Hematopoietic multipotent progenitor cell treated with erythropoietin and hydrocortisone succinate and interleukin-3 and kit ligand, for 4 days (in vitro differentiated cells): ENCODE measurements at places on chromosomes 7 and 10.
A peak's percentile ranks its signal among the peaks of the same experiment; 100 is the strongest.

- no peak for DNase-seq
Observed at GRCh38 chr7:30347226-30348082, 63.1 kb downstream of the ZNRF2 start.

DNA sequence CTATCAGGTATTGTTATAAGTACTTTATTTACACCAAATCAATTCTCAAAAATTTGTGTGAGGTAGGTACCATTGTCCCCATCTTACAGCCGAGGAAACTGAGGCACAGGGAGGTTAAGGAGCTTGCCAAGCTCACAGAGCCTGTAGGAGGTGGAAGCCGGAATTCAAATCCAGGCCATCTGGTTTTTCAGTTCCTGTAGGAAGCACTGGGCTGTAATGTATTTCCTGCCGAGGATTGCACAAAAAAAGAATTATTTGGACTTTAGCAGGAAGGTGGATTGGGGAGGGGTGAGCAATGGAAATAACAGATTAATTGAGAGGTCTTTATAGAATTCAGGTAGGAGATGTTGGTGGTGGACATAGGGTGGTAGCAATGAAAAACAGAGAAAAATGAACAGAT lies 315.3 kb upstream of the AUTS2 start:
- no peak for DNase-seq

DNA sequence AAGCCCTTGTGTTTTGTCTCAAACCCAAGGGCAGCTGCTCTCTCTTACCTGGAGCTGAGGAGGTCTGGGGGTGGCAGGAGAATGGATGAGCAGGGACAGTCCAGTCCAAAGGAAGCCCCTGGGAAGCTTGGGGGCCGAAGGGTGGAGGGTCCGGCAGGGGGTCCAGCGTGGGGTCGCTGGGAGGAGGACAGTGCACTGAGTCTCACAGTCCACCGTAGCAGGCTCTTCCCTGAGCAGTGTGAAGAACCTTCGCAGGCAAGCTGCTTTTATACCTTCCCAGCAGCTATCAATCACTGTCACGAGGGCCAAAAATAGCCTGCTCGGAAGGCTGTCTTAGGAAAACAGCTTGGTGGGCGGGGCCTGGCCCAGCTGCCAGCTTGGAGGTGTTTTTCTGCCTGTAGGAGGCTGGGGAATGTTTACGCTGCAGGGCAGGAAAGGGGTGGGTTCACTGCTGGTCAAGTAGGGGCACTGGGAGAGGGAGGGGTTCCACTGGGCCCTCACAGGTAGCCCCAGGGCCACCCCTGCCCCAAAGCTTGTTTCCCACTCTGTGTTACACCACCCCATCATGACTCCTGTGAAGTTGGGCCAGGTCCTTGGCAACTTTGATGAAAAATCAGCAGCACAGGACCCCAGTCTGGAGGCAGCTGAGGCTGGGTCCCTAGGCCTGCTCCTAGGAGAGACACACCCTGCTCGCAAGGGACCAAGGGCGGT lies at the start of gene DEPP1:
Gene DEPP1, minus strand, starts transcription at position 240 of the 711 bp plus-strand sequence. CDS start 779 bp downstream, outside the sequence.
- DNase-seq = peak; percentile 81

DNA sequence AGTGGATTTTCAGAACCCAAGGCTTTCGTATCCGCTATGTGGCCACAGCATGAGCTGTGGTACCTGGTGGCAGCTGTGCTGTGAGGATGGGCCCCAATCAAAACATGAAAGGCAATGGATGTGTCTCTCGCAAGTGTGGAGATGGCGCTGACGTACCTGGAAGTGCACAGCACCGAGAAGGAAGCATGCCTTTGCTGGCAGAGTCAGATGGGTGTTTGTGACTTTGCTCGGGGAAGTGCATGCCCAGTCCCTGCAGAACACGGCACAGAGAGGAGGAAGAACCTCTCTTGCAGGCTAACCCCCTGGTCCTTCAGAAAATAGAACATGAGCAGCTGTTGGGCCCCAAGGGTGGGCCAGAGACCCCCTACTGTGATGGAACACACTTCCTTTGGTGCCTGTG lies 654.1 kb upstream of the ZWINT start:
- DNase-seq = no peak

DNA sequence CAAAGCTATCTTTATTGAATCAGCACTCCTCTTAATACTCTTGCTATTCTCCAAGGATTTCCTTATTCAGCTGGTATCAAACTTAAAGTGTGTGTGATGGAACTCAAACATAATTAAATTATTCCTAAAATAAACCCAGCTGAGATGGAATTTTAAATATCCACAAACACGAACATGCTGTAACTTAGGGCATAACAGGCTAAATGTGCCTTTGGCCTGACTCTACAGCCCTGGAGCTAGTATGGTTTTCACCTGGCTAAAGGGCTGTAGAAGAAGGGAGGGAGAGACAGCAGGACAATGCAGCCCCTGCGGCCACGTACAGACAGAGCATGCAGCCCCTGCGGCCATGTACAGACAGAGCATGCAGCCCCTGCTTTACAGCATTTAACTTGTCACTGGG lies 34.0 kb downstream of the ESYT2 start:
- no peak for DNase-seq
